ENCODE measurements at places on chromosomes 12 and 14.

GRCh38 chr14:83290447-83290846 lies 1756.8 kb upstream of the SEL1L start:
- peak; percentile 44 for DNase-seq

- no peak for DNase-seq
Observed at GRCh38 chr12:3187846-3188770, 110.9 kb downstream of the TSPAN9 start.

DNA sequence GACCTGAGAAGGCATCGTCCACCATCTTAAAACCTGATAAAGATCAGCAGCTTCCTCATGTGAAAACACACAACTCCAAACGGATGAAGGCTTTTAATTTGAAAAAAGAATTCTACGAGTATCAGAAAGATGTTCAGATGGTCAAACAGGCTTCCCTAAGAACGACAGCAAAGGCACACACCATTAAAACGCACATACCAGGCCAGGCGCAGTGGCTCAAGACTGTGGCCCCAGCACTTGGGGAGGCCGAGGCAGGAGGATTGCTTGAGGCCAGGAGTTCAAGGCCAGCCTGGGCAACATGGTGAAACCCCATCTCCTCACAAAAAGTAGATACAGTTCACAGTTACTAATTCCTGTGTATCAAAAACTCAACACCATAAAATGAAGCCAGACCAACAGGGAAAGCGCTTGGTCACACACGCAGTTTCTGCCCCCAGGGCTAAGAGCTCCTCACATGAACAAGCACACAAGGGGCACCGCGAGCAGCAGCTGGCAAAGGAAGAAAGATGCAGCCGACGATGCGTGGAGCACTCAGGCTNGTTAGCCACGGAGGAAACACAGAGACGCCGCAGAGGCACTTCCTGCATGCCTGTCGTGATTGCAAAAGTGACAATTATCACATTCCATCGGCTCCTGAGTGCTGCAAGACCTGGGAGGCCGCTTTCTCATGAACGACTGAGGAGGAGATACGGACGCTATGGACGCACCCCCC lies 78.0 kb downstream of the NOC4L start:
- DNase-seq, result peak; percentile 66

- no peak for DNase-seq
Observed at GRCh38 chr12:1367331-1368291, 226.8 kb downstream of the FBXL14 start.

DNA sequence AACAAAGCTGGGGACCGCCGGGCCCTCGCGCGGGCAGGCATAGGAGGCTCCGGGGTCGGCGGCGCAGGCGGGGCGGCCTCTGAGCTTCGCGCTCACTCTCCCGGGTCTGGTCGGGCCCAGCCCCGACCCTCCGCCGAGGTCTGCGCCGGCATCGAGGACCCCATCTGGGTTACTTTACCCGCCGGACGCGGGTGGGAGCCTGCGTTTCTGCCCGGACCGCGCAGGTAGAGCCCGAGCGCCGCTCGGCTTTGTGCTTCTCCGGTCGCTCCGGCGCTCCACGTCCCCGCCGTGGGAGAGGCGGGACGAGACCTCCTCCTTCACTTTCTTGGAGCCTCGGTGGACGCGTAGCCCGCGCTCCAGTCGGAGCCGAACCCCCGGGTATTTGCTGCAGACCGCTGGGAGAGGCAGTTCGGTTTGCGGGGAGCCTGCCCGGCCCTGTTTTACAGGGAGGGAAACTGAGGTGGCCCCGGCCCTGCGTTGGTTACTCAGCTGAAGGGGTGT lies 63.2 kb downstream of the FBXL14 start:
- no peak for DNase-seq

DNA sequence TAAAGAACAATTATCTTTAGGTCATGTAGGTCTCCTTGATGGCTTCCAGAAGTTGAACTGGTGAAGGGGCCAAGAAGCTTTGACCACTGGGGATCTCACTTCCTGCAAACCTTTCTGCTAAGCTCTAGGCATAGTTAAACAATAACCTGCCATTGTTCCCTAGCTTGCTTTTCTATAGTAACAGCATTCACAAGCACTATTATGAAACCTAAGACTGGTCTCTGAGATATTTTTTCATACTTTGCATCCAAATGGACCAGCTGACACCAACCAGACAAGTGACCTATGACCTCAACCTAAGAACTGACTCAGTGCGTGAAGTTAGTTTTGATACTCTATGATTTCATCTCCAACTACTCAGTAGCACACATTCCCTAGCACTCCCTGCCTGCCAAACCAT lies 129.1 kb downstream of the PTPRB start:
- DNase-seq, result no peak

GRCh38 chr14:30988509-30988908 lies 36.9 kb upstream of the AP4S1 start:
- DNase-seq, result no peak

GRCh38 chr12:116302166-116303058 lies 24.9 kb upstream of the MED13L start:
- DNase-seq, result peak; percentile 76

DNA sequence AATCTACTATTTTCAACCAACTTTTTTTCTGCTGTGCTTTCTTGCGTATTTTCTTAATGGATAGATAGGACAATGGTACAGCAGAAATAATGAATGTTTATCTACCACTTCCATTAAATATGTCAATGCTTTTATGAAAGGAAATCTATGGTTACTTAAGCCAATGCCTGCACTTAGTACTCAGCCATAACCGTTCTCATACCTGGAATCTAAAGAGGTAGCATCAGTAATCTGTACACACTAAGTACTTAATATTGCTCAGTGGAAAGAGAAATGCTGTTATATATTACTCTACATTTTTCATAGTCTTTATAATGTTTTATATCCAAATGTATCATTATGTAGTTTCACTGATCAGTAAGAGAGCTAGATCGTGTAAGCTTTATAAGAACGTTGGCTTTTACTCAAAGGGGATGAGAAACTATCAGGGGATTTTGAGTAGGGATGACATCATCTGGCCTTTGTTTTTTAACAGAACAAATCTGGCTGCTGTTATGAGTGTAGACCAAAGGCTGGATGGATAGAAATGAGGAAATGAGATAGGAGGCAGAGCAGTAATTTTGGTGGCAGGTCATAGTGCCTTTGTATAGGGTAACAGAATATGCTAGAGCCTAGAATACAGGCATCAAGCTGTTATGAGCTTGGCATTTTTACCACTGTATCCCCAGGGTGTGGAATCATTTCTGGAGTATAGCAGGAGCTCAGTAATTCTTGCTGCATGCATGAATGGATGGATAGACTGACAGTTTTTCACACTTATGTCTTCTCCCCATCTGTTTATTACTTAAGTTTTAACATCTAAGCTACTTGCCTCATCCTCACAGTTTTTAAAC lies 34.0 kb downstream of the ALG10B start:
- peak; percentile 88 for DNase-seq

DNA sequence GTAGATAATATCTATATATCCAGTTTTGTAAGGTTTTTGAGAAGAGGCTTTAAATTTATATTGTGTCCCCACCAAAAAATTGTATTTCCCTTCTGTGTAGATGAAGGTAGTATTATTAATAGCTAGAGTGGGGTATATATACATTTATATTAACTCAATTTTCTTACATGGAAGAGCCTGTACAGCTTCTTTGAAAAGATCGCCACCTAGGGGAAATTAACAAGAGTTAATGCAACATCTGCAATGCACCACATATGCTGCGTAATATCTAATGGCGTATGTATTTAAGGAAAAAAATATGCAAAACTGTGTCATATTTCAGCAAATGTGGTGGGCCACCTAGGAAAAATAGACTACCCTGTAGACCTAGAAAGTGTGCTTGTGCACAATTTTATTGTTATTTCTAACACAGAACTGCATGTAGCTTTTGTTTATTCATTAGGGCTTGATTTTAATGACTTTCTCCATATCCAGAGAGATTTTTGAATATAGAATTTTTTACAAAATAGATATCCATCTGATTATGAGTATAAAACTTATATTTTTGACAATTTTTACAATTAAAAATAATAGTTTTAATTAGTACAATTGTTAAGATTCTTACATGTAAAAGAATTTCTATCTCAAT lies 14.0 kb downstream of the CCER1 start:
- peak; percentile 43 for DNase-seq

DNA sequence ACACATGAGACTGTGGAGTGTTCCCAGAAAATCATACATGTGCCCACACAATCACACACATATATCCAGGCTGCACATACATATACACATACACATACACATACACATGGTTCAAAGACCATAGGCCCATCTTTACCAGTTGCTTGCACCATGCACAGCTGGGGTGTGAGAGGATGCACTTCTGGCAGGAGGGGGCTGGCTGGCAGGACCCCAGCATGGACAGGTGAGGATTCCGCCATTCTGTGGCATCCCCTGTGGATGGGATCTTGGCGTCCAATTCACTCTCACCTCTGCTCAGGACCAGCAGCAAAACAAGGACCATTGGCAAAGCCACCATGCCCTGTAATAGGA lies 7.0 kb downstream of the ITGB7 start:
- no peak for DNase-seq

DNA sequence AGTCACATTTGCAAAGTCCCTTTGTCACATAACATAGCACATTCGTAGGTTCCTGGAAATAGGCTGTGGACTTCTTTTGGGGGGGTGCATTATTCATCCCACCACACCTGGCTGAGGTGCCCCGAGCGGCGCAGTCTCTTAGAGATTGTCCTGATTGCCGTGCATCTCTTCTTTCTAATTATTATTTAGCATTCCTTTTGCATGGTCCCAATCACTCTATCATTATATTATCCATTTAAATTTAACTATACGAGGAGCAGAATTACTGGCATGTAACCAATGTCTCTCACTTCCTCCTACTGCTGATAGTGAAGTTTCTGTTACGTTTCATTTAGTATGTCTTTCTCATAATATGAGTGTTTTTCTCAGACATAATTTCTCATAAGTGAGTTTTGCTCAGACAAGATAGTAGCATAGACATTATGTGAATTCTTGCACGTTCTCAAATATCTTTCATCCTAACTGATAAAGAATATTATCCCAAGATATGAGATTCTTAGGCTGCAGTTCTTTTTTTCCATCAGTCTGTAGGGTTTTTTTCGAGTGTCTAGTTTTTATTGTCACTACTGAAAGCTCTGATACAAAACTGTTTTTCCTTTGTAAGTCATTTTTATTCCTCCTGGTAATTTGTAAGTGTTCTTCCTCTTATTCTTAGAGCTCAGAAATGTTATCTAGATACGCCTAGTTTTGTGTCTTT lies 444.3 kb downstream of the NELL2 start:
- DNase-seq, result peak; percentile 0

GRCh38 chr12:49322708-49323523 lies at the start of gene TROAP:
TROAP (plus strand) TSS chr12:49323255; CDS start chr12:49323609, 354 bp downstream.
- DNase-seq, result peak; percentile 98

- no peak for DNase-seq
Observed at GRCh38 chr12:72304751-72305150, 32.6 kb downstream of the TRHDE start.

DNA sequence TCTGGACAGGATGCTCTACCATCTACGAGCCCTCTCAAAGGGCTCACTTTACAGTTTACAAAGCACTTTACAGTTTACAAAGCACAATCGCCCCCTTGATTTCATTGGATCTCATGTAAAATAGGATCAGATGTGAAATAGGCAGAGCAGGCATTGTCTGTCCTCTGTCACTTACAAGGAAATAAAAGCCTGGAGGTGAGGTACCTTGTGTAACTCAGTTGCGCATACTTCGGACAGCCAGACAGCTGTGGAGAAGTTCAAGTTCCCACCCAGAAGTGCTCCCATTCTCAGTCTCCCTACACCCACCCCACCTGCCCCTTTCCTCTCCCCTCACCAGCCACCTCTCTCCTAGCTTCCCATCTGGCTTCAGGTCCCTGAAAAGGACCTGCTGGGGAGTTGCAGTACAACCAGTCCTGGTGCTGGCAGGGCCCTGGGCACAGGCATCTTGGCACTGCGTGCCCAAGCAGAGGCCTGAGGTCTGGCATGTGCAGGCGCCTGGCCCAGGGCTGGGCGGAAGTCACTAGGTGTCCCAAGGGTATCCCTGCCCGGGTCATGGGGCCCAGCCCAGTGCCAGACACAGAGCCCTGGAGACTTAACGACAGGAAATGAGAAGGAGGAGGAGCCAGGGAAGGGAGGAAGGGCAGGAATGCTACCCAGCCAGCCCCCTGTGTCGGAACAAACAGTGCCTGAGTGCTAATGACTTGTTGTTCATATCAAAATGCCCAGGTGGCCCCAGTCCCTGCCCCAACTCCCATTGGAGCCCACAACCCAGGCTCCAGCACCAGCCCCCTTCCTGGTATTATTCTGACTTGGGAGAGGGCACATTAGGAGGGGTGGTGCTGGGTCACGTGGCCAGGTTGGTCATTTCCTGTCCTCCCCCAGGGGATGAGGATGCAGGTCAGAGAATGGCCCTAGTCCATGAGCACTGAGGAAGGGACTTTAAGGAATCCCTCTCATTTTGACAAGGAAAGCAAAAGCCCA lies 5.4 kb downstream of the RAPGEF3 start:
- peak; percentile 11 for DNase-seq

GRCh38 chr12:95624589-95624988 lies 73.3 kb upstream of the USP44 start:
- DNase-seq, result no peak

GRCh38 chr12:26062566-26062965 lies 62.3 kb downstream of the BHLHE41 start:
- no peak for DNase-seq

GRCh38 chr12:68962877-68963855 lies 30.2 kb upstream of the CPM start:
- peak; percentile 90 for DNase-seq

DNA sequence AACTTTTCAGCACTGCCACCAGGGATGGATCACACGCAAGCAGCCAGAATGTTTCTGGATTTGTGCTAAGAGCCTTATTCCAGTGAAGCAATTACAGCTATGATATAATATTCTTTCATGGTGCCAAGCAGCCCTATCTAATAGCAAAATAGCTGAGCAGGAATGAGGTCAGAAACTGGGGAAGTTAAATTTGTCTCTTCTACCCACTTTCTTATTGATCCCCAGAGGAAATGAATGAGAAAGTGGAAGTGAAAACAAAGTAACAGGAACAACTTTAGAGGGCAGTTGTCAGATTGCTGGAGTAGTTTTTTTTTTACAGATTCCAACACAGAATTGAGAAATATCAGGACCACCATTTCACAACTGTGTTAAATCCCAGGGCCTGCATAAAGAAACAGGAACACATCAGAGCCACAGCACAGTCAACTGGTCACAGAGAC lies 44.8 kb downstream of the GCH1 start:
- DNase-seq, result peak; percentile 99

GRCh38 chr14:99879401-99880295 lies 86.4 kb downstream of the EML1 start:
- no peak for DNase-seq

Measured in MV-4-11 (cell line).